Stimulated activated CD4-positive, alpha-beta T cell treated with anti-CD3 and anti-CD28 coated beads, Interleukin-15, amount 100 ng/mL, for 1 hour (primary cell): ENCODE measurements at places on chromosomes 5 and 9.
A peak's percentile ranks its signal among the peaks of the same experiment; 100 is the strongest.

DNA sequence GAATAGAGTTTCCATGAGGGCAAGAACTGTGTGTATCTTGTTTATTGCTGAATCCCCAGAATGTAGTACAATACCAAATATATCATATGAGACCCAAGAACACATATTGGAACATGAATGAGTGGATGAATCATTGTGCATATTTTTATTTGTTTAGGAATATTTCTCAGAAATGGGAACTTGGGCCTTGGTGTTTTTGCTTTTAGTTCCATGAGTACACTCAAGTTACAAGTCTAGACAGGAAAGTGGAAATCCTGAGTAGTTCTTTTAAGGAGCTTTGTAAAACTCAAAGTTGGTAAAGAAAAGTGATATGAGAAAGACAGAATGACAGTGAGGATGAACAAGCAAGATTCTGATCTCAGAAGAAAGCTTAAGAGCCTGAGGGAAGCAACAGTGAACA lies 647.0 kb downstream of the EFNA5 start:
- DNase-seq, result no peak

DNA sequence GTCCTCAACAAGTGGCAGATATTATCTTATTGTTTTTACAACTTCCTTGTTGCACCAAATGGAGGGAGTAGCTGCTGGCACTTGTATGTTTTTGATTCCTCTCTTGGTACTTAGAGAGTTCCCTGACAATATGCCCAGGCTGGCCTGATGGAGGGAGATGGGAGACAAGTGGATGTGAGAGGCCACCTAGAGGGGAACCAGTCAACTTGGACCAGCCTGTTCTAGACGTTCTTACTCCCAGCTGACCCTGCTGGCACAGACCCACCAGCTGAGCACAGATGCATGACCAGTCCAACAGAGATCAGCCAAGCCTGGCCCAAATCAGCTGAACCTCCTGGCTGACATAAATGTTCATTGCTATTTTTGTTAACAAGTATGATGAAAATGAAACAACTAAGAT lies 60.9 kb upstream of the GDNF start:
- DNase-seq, result no peak

GRCh38 chr9:95820074-95820473 lies 55.4 kb upstream of the ERCC6L2 start:
- DNase-seq, result no peak

GRCh38 chr9:90801241-90801972 lies at the start of gene SYK:
SYK (plus strand) TSS chr9:90801819; CDS start chr9:90843899, 42,080 bp downstream.
- no peak for DNase-seq

DNA sequence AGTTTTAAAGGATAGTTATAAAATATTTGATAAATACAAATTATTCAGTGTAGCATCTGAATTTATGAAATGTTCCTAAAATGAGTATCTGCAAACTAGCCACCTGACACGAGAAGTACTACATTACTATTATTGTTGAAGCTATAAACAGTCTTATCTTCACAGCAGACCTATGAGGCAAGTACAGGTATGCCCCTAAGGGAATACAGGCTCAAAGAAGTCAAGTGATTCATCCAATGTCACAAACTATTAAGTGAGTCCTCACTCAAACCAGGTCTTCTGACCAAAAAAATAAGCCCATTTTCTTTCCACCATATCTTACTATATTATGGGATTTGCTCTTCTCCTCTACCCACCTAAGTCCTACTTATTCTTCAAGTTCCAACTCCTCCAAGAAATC lies 28.7 kb downstream of the STRBP start:
- DNase-seq, result no peak

DNA sequence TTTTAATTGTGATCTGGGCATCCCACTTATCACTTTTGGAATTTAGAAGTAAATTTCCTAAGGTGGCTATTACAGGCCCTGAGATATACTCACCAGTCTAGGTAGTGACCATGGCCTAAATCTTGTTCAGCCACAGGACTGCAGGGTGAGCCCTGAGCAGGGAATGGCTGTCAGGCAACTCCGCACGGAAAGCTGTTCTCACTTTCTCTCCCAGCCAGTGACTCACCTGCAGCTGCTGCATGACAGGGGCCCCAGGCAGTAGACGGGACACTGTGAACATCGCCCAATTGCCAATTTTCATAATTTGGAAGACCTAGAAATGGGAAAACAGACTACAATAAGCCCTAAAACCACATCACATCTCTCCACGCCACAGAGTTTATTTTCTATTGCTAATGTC lies 69.6 kb upstream of the TAF1L start:
- no peak for DNase-seq

GRCh38 chr5:90902651-90903386 lies 344.2 kb downstream of the ADGRV1 start:
- no peak for DNase-seq

DNA sequence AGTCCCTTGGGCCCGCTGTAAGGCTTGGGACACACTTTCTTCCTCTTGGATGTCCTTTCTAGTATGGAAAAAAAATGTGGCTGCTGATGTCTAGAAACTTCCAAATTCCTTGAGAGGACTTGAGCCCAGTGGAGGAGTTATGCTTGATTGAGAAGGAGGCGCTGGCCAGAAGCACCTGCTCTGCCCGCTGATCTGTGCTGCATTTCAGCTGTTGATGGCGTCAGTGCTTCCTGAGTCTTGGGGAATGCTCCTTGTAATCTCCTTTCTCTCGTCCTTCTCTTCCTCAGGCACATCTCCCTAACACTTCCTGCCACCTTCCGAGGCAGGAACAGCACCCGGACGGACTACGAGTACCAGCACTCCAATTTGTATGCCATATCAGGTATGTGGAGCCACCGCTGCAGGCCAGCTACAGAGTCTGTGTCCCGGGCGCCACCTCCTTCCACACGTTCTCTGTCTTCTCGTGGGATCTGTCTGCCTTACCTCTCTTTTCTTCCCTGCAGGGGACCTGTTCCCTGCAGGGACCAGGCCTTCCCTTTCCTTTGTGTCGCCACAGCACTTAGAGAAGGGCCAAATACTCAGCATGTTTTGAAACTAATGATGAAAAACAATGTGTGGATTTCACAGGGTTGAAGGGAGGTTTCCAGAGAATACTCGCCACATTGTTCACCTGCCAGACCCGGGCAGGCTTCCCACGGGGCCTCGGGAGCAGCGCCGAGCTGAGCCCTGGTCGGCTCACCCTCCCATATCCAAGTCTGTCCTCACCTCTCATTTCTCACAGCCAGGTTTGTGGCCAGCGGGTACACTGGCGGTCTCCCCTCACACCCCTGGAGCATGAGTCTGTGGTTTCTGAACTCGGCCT lies 95.2 kb downstream of the MVB12B start:
- DNase-seq, result no peak

GRCh38 chr5:150562832-150563231 lies 54.9 kb downstream of the NDST1 start:
- DNase-seq, result no peak

DNA sequence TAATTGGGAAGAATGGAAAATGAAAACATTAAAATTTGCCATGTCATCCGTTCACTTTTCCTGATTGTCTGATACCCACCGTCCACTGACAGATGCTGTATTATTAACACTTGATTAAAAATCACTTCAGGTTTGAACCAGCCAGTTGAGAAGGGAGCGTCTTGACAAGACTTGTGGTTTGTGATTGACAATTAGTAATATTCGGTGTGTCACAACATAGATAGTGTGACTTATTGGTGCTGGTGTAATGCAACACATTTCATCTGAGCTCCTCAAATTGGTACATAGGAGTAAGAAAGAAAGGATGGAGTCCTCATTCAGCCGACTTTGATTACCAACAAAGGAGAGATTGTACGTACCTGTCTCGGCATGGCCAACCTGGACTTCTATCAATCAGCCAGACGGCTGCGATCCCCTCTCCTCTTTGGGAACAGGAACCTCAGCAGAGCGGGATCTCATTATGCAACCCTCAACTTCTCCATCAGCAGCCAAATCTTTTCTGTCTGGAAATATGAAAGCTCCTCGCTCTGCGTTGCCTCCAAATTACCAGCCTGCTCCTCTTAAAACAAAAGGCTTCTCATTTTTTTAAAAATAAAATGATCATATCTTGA lies 211.7 kb upstream of the MVB12B start:
- DNase-seq, result no peak

DNA sequence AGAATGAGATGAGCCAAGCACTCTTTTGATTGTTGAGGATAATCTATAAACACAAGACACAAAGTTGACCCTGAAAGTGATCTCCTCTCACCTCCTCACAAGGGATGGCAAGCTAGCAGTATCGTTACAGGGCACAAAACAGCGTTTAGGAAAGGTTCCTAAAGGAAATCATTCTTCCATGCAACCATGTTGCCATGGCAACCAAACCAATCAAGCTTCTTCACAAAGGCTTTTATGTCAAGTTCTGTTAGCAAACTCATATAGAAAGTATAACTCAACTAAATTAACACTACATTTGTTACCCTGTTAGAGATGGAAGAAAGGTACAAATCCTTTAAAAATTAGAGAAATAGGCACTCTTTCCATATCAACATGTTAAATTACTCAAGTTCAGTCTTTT lies 1016.8 kb upstream of the DMAC1 start:
- no peak for DNase-seq

- no peak for DNase-seq
These were observed 113.6 kb downstream of the EFNA5 start for GRCh38 chr5:107557051-107557658.

- no peak for DNase-seq
These were observed 50.7 kb upstream of the VLDLR start for GRCh38 chr9:2570615-2571479.

- peak; percentile 22 for DNase-seq
These were observed 21.5 kb downstream of the BTF3 start for GRCh38 chr5:73519531-73520283.

DNA sequence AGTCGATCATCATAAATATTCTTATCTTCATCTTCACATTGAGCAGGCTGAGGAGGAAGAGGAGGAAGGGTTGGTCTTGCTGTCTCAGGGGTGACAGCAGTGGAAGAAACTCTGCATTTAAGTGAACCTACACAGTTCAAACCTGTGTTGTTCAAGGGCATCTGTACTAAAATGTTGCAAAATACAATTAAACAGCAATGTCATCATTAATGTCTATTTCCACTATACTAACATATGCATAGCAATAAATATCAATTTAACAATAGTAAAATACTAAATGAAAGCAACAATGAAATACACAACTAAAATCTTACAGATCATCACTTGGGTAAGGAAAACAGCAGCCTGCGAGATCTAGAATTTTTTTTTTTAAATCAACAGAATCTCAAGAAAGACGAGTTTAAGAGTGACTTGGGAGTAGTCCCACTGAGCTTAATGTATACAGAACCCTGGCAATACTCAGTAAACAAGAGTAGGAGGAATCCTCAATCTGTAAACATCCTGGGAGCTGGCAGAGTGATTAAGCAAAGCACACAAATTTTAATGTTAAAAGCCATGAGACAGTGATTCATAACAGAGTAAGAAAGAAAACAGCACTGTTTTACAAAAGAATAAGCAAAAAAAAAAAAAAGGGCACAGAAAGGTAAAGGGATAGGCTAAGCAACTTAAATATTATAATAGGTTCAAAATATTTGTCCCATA lies 10.0 kb downstream of the HOMER1 start:
- DNase-seq, result no peak

DNA sequence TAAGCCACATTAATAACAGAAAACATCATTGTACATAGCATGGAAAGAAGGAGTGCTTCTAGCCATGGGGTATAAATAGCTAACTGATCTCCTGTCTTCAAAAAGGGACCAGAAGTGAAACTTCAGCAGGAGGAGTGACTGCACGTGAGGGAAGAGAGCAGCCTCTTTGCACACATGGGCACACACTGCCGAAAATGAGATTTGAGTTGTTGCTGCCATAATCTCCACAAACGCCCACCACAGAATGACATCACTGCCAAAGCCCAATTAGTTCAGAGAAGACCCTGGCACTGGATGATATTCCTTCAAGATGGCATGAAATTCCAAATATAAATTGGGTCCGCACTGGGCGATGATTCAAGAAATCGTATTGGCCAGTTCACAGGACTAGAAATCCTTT lies 238.9 kb upstream of the NR4A3 start:
- no peak for DNase-seq

DNA sequence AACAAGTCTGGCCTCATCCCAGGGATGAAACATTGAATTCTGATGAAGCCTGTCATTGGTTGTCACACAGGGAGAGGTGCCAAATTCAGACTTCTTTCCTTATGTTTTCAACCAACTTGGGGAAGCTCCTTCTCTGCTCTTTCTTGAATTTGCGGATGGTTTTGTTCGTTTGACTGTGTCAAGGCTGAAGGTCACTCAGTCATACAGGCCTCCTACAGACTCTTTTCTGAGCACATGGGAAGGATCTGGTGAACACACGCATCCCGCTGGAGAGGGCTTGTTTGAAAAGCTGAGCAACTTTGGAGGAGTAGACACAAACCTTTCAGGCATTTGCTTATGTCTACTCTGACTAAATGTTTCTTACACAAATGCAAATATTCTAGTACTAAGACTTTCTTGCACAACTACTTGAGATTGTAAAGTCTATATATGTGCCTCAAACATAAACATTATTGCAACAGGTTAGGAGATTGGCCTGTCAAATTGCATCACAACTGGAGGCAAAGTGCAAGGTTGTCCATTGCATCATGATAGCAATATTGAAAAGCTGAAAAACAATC lies 151.5 kb upstream of the NR3C1 start:
- DNase-seq, result no peak

DNA sequence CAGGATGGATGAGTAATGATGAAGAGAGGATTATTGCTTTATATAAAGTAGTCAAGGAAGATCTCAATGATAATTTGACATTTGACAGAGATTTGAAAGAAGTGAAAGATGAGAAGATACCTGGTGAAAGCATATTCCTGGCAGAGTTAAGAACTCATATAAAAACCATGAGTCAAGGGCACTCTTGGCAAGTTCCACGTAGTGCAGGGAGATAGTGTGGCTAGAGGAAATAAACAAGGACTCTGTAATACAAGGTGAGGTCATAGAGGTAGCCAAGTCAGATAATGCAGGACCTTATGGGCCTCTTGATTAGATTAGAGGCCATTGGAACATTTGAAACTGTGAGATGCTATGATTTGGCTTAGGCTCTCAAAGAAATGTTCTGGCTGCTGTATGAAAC lies 72.3 kb downstream of the HCN1 start:
- DNase-seq, result no peak

DNA sequence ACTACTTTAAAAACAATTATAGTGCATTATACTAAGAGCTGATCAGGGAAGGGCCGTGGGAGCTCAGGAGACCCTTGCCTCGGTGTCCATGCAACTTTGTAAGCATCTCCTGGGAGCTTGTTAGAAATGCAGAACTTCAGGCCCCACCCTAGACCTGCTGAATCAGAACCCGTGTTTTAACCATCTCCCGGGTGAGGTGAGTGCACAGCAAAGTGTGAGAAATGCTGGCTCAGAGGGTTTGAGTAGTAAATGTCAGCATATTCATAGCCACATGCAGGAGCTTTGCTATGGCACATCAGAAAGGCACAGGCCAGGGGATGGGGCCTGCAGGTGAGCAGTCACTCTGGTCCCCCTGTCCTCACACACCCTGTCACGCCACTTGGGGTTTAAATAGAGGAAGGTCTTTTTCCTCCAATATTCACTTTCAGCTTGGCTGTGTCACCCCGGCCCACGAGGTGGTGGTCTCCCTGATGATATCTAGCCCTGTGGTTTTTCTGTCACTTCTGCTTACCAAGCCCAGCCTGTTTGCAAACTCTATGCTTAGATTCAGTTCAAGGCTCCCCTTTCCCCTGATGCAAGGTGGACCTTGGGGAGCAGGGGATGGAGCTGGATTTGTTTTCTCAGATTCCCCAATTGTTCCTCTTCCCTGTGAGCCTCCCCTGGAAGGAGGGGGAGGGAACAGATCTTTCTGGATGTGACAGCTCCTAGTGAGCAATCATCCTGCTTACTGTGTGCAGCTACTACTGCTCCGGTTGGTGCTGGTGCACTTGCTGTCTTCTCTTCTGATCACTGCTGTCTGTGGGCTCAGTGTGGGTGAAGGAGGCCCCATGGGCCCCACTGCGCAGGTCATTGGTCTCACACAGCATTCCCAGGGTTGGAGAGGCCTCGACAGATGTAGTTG lies 51.8 kb upstream of the TGFBR1 start:
- no peak for DNase-seq
